ENCODE measurements at places on chromosomes 12 and 14.

DNA sequence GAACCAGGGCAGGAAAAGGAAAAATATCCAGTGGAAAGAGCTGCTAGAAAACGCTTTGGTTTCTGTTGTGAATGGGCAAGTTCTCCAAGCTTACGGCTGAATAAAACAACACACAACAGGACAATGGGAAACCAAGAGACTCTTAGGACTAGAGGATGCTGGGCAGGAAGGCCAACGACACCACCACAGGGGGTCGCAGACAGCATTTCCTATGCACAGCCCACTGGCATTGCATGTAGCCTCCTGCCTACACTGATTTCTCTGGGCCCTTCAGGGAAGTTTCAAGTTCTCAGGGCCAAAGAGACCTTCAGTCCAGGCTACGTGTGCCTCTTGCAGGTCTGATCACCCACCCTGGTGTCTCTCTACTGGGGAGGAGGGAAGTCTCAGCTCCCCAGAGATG, 108.0 kb downstream of the RIMBP2 start:
- no peak for DNase-seq

GRCh38 chr12:108019862-108020261, 109.2 kb upstream of the WSCD2 start:
- DNase-seq = no peak

- no peak for DNase-seq
These were observed 37.4 kb upstream of the PSMA6 start for GRCh38 chr14:35254736-35255135.

GRCh38 chr12:131466306-131466705, 244.6 kb upstream of the SFSWAP start:
- no peak for DNase-seq

GRCh38 chr14:68968051-68968450, 11.1 kb downstream of the ACTN1 start:
- DNase-seq = no peak

DNA sequence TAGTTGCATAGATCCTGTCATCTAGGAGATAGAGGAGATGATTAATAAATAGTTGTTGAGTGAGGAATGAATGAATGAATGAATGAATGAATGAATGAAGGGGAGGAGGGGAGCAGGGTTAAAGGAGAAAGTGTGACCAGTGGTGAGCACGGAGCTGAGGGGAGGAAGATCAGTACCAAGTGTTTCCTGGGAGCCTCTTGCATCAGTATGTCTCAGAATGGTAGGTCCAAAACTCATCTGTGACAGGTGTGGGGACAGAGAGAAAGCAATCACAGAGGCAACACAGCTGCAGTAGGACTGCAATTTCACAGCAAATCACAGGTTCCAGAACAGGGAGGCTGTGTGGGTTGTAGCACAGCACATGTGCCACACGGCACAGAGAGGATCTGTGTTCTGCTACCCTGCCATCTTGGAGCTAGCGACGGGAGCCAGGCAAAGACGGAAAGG, 14.5 kb upstream of the TNFRSF1A start:
- no peak for DNase-seq

GRCh38 chr12:19431407-19432308, 7.6 kb upstream of the AEBP2 start:
- DNase-seq = no peak

GRCh38 chr14:59427653-59428580, 37.3 kb downstream of the GPR135 start:
- no peak for DNase-seq

DNA sequence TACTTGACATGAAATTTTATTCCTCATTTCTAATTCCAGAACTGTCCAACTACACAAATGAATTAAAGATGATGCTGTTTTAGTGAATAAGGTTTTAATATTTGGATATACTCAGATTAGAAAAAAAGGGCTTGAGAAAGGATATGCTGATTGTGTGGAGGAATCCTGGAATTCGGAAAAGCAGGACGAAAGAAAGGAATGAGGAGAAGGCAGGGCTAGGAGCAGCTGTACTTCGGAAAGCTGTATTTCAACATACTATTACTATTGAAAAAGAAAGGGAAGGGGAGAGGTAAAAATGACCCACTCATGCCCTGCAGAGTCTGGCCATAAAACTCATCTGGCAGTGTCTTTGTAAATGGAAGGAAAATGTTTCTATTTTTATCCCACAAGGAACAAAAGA, 63.1 kb upstream of the PLBD1 start:
- no peak for DNase-seq

DNA sequence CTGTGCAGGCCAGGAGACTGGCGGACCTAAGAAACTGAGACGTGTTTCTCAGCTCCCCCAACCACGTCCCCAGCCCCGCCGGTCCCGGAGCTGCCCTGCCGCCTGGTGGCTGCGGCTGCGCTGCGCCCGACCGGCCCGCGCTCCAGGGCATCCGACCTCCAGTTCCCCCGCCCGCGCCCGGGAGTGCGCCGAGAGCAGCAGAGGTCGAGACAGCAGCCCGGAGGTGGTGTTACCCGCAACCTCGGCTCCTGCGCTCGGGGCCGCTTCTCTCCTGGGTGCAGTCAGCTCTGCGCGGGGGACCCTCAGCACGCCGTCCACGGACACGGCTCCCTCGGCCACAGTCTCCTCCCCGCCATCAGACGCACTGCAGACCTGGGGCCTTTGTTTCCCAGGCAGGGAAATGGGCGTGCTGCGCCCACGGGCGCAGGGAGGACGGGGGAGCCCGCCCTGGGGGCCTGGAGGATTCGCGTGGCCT, 21.6 kb upstream of the GPR132 start:
- peak; percentile 70 for DNase-seq

DNA sequence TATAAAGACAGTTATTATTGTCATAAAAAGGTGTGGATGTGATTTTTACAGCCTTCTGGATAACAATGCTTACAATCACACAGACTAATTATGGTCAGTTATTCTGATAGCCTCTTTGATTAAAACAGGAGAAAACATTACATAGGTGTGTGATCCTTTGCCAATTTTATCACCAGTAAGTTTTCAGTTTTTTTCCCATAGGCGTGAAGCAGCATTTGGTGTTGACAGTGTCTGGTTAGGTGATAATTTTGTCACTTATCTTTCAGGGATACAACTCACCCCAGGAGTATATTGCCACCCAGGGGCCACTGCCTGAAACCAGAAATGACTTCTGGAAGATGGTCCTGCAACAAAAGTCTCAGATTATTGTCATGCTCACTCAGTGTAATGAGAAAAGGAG, 208.8 kb downstream of the EPS8 start:
- no peak for DNase-seq

GRCh38 chr12:29921307-29921706, 137.6 kb upstream of the TMTC1 start:
- DNase-seq = peak; percentile 79

DNA sequence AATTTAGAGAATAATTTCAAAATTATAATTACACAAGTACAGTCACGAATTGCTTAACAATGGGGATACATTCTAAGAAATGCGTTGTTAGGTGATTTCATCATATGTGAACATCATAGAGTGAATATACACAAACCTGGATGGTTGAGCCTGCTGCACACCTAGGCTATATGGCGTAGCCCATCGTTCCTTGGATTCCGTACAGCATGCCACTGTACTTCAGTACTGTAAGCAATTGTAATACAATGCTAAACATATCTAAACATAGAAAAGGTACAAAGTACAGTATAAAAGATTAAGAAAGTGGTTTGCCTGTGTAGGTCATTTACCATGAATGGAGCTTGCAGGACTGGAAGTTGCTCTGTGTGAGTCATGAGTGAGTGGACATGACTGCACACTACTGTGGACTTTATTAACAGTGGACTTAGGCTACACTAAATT, 286.2 kb downstream of the CACNA1C start:
- peak; percentile 14 for DNase-seq

GRCh38 chr12:124852911-124853427, 10.7 kb downstream of the SCARB1 start:
- no peak for DNase-seq

DNA sequence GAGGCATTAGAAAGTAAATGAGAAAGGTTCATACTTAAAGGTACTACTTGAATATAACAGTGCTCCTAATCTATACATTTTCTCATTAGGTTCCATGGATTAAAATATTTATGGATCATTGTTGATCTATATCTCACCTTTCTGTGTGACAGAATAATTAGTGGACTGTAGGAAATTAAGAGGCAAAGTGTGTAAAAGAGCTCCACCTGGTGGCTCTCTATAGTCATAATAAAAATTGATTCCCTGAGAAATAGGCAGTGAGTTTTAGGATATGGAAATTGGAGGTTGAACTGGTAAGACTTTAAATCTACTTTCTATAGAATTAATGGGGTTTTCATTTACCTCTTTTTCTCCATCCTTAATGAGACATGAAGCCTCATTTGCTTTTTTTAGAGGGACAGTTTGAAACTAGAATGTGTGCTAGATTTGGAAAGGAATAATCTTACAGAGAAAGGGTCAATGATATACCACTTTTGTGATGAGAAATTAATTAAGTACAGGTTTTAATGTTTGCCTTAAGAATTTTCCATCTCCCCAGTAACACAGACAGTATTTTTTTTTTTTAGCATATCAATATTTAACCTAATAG, 11.8 kb upstream of the DERA start:
- peak; percentile 59 for DNase-seq

DNA sequence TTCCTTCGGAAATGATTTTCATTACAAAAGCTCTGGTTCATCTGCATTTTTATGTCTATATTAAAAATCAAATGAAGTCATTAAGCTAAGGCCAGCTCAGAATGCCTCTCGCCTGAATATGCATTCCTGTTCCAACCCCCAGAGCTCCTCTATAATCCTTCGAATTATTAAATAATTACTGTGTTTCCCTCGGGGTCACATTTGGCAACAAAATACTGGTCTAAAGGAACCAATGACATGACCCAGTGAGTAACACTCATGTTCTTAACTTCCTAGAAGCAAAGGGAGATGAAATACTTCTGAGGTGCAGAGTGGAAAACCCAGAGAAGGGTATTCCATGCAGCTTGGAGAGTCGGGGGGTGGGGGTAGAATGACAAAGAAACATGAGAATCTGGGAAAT, 68.3 kb downstream of the FOXN3 start:
- DNase-seq = no peak

- DNase-seq = peak; percentile 11
These were observed 13.7 kb downstream of the COA8 start for GRCh38 chr14:103576371-103577024.

- DNase-seq = no peak
These were observed 215.1 kb downstream of the CACNA1C start for GRCh38 chr12:2267703-2268470.

DNA sequence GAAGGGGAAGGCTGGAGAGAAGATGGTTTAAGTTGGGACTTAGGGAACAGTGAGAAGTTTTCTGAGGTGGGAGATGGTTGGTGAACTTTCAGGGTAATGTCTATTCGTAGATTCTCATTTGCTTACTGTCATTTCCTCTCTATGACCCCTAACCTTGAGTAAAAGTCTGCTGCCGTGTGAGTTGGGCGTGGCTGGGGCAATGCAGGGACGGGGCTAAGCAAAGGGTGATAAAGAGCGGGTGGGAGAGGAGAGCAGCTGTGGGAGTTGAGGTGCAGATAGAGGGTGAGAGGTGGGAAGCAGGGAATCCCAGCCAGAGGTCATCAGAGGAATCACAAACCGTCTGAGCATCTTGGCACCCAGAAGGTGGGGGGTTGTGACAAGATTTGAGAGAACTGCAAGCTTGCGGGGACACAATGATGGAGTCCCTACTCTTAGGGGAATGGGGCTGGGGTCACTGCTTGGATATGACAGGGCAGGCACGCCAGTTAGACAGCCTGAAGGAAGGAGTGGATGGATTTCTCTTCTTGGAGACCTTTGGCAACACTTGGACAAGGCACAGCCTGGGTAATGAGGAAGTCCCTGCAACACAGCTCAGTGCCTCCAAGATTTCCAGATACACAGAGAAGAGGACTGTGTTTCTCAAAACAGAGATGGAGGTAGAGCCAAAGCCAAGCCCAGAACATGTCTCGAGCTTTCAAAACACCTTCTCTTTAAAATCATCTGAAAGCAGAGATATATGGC, 45.9 kb upstream of the CTDSP2 start:
- no peak for DNase-seq

DNA sequence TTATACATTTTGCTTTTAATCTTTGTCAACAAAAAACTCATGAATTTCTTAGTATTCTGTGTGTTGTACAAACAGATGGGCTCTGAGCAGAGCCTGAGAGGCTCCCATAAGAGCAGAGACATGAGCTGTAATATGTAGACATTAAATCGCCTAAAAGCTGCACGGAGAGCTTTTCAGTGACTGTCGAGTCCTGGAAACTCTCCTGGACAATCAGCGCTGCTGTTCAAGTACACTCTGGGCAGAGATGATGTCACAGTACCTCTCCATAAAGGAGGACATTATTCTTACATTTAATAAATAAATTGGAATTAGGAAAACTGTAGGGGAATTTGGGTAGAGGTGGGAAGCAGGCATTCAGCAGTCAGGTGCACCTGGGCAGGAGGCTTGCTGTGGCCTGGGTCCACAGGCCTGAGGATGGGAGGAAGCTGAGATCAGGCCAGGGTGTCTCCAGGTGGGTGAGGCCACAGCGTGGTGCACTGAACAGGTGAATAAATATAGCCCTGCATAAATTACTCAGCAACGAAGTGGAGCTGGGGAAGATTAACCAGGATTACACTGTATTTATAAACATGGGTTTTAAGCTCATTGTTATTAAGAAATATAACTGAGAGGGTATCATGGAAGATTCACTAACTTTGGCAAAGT, 13.3 kb upstream of the TCL1A start:
- no peak for DNase-seq

DNA sequence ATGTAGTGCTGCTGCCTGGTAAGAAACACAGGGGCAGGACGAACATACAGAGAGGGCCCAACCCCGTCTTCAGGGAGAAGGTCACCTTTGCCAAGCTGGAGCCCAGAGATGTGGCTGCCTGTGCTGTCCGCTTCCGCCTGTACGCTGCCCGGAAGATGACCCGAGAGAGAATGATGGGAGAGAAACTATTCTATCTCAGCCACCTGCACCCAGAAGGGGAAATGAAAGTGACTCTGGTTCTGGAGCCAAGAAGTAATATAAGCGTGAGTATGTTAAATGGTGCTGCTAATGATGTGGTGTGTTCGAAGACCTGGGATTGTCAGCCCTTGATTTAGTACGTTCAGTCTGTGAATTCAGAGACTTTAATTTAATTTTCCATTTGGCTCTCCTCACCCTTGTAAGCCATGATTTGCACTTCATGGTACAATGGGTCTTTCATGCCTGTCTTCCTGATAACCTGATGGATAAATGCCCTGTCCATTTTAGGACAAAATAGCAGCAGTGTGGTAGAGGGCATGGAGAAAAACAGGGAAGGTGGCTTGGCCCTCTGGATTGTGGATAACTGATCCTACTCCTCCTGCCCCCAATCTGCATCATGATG, 318.9 kb downstream of the SNAPC1 start:
- no peak for DNase-seq

DNA sequence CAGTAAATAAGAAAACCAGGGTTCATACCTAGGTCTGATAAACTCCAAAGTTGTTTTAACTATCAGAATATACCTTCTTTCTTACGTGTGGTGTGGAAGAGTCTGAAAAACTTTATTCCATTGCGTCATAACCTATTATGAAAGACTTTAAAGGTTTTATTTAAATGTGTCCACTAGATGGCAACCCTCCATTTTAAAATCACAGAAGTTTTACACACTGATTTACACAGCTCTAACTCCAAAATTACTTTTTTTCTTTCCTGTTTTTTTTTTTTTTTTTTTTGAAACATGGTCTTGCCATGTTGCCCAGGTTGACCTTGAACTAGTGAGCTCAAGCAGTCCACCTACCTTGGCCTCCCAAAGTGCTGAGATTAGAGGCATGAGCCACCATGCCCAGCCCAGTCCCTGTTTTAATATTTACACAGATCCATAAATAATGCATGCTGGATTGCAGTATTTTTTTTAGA, 17.3 kb upstream of the TMPRSS12 start:
- no peak for DNase-seq

- peak; percentile 70 for DNase-seq
These were observed 110.1 kb downstream of the SAMD4A start for GRCh38 chr14:54676812-54677708.

GRCh38 chr12:58503731-58504130, 416.6 kb downstream of the LRIG3 start:
- DNase-seq = no peak

All from SW 1271 (cell line).